ENCODE measurements at places on chromosomes 5 and 9. TPM values are rescaled to one million over a fixed set of nuclear protein-coding genes. Genes with fewer than 3 reads are reported as not detected.

The ZMYND19 gene
- 22.6 TPM for total RNA-seq

The SEMA6A gene
- total RNA-seq: 0.50 TPM

The OR13C2 gene
- not detected for total RNA-seq

The SLC36A3 gene
- total RNA-seq: not detected

The TEX48 gene
- not detected for total RNA-seq

The ACOT12 gene
- 0.84 TPM for total RNA-seq

The ZNF474 gene
- under 0.01 TPM for total RNA-seq

The DAB2 gene
- total RNA-seq: 44.7 TPM

The RIC1 gene
- total RNA-seq: 14.1 TPM

The RETREG1 gene
- 0.84 TPM for total RNA-seq

The IFNK gene
- not detected for total RNA-seq
